ENCODE measurements at places on chromosomes 2 and 18.

DNA sequence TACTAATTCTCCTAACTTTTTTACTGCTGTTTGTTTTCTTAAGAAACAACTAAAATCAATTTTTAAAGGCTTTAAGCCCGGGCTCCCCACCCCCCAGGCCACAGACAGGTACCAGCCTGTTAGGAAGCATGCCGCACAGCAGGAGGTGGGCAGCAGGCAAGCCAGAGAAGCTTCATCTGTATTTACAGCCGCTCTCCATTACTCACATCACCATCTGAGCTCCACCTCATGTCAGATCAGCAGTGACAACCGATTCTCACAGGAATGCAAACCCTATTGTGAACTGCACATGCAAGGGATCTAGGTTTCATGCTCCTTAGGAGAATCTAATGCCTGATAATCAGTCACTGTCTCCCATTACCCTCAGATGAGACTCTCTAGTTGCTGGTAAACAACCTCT lies 517.0 kb downstream of the NRXN1 start:
- DNase-seq = no peak

GRCh38 chr2:188705191-188705590 lies 269.0 kb upstream of the COL3A1 start:
- DNase-seq = no peak

- DNase-seq = no peak
Observed at GRCh38 chr18:48342581-48342980, 66.6 kb downstream of the ZBTB7C start.

DNA sequence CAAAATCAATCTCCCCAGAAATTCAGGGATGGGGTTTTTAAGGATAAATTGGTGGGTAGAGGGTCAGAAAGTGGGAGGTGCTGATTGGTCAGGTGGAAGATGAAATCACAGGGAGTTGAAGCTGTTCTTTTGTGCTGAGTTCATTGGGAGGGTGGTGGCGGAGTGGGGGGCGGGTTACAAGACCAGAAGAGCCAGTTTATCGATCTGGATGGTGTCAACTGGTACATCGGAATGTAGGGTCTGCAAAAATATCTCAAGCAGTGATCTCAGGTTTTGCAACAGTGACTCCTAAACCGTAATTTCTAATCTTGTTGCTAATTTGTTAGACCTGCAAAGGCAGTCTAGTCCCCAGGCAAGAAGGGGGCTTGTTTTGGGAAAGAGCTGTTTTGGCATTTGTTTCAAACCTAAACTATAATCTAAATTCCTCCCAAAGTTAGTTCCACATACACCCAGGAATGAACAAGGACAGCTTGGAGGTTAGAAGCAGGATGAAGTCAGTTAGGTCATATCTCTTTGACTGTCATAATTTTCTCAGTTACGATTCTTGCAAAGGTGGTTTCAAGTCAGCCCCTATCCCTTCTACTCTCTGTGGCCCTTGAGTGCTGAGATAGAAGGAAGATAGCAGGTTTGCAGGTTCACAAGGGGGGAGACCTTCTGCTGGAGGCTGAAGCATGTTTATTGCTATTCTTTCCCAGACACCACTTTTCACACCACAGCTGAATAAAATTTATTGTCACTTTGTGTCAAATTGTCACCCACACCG lies 12.3 kb upstream of the CXXC1 start:
- DNase-seq = no peak

DNA sequence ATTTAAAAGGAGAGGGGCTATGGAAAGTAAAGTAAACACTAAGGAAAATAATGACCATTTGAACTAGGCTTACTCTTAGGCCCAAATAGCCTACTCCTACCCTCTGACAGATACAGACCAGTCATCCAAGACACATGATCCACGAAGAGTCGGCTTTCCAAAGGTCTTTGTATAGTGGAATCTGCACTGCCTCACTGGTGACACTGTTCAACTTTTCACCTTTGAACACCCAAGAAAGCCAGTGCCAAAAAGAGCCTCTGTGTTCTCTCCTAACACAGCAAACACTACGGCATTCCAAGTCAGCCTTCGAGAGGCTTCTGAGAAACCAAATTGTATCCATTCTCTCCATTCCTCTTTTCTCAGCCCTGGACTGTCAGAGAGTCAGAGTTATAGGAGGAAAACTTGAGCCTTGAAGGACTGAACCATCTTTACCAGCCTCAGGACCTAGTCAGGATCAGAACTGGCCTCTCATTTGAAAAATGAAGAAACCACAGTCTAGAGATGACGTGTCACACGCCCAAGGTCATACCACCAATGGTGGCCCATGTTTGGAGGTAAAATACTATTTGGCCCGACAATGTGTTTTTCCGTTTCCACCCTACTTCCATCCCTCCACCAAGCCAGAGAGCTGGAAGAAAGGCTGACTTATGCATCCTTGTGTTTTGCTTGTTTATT lies 267.4 kb upstream of the ACVR2A start:
- DNase-seq = no peak

GRCh38 chr18:76376668-76377358 lies 118.2 kb downstream of the ZNF516 start:
- DNase-seq = peak; percentile 25

DNA sequence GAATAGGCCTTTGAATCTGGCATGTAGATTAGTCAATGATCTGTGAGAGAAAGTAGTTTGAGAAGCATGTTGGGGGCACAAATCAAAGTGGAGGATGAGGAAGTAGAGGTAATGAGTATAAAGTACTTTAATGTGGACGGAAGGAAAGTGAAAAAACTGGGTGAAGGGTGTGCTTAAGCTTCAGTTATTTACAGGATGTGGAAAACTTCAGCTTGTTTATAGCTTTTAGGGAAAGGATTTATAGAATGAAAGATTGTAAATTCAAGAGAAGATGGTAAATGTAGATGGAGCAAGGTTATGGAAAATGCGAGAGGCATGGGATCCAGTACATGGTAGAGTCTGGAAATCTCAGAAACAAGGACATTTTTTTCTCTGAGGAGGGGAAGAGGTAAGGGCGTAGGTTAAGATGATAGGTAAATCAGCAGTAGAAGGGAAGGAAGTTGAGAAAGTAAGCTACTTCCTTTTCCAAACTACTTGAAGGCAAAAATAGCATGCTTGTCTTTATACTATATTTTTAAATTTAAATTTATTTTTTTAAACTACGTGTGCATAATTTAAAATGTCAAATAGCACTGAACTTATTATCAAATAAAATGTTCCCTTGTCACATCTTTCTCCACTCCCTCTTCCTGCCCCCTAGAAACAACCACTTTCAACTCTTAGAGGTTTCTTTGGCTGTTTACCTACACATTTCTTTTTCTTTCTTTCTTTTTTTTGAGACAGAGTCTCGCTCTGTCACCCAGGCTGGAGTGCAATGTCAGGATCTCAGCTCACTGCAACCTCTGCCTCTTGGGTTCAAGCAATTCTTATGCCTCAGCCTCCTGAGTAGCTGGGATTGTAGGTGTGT lies 8.5 kb downstream of the FAM117B start:
- DNase-seq = peak; percentile 59

DNA sequence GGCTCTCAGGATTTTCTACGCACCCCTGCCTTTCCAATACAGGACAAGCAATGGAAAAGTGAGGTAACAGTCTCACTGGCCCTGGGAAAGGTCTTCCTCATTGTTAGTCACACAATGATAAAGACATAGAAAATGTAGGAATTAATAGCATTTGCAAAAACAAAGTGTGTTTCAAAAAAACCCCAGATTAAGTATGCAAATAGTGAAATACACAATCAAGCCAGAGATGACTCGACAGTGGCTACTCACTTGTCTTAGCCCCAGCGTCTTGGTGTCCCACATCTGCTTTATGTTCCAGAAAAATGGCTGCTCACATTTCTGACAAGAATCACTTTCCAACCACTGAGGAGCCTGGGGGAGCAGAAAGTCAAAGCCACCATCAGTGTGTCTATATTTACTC lies 47.0 kb upstream of the AP1S3 start:
- DNase-seq = no peak

DNA sequence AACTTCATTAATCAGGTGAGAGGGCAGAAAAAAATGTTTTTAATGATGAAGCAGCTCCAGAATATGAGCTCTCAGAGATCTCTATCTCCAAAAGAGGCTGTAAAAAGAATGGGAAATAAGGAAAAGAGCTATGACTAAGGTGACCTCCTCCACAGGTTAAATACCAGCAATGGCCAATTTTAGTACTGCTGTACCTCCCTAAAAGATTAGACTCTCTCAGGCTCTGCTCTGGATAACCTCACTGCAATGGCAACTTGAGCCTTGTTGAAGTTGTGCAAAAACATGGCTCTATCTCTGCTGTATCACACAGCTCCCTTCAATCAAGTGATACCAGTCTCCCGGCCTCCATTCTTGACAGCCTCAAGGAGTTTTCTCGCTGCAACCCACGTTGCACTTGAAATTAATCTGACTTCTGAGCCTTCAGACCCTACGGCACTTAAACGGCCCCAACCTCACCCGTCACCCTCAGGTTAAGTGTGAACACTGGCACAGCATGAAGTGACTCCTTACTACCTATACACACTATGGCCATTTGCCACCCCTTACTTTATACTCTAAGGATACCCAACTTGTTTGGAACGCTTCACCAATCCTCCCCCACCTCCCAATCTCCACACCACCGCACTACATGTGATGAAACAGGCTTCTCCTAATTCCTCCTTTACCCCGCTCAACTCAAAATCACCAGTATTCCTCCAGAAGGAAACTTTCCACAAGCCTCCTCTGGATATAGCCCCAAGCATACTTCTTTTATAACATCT lies 36.3 kb downstream of the SMAD2 start:
- no peak for DNase-seq

- DNase-seq = no peak
Observed at GRCh38 chr2:218375212-218375611, 6.9 kb upstream of the SLC11A1 start.

DNA sequence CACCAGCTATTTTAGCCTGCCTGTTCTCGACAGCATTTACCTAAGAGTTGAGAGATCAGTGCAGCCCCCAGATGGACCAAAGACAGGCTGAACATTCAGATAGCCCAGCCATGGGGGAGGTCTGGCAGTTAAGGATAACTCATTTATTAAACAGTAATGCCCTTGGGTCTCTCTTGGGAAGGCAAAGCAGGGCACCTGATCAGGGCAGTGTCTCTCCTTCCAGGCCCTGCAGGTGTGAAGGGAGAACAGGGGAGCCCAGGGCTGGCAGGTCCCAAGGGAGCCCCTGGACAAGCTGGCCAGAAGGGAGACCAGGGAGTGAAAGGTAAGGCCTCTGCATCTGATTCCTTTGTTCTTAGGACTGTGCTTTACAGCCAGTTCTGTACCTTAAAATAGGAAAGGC lies 49.6 kb downstream of the MARCO start:
- no peak for DNase-seq

- DNase-seq = no peak
Observed at GRCh38 chr2:160223560-160223959, 23.5 kb upstream of the ITGB6 start.

DNA sequence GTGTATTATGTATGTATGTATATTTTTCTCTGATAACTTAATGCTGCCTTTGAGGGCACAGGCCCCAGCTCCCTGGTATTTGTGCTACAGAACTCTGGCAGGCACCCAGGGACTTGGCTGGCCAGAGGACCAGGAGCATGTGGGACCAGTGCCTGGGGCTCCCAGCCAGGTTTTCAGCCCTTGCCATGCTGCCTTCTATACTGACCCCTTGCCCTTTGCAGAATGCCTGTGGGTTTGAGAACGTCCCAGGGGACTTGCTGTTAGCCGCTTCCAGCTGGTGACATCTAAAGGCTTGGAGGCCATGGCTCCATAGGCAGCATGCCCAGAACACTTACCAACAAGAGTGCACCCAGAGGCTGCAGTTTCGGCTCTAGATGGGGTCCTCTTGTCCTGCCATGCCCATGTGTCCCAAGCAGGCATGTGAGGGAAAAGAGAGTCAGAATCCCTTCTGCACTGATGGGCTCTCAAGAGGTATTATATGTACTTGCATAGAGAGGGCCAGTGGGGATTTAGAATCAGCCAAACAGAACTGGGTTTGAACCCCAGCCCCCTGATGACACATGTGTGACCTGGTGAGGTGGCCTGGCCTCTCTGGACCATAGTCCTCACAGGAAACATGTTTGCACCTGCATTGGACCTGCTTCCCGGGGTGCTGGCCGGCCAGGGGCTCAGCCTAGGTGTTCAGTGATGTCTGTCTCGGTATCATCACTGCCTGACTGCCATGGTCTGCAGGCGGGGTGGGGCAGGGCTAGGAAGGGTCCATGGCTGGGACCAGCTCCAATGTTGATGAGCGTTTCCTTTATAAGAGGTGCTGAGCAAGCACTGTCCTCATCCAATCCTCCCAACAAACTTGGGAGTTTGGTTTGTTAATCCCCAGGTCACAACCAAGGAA lies 119.2 kb upstream of the FHL2 start:
- no peak for DNase-seq

DNA sequence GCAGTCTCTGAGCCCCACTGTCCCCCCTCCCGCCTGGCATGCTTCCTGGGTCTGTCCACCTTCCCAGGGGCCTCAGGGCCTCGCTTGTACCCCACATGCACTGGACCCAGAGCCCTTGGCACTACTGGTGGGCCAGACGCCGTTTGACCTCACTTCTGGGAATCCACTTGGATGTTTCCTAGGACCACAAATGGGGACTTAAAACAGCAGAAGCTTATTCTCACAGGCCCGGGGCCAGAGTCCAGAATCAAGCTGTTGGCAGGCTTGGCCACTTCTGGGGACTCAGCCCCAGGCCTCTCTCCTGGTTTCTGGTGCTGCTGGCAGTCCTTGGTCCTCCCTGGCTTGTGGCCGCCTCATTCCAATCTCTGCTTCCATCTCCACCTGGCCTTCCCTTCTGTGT lies 19.6 kb downstream of the ANO7 start:
- no peak for DNase-seq

DNA sequence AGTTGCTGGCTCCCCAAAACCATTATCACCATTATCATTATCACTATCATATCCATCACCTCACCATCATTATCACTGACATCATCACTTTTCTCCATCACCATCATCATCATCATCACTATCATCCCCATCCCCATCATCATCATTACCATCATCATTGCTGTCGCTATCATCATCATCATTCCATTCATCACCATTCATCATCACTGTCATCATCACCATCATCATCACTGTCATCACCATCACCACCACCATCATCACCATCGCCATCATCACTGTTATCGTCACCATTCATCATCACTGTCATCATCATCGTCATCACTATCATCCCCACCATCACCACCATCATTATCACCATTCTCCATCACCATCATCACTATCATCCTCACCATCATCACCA lies 9.0 kb downstream of the HPCAL1 start:
- DNase-seq = no peak

DNA sequence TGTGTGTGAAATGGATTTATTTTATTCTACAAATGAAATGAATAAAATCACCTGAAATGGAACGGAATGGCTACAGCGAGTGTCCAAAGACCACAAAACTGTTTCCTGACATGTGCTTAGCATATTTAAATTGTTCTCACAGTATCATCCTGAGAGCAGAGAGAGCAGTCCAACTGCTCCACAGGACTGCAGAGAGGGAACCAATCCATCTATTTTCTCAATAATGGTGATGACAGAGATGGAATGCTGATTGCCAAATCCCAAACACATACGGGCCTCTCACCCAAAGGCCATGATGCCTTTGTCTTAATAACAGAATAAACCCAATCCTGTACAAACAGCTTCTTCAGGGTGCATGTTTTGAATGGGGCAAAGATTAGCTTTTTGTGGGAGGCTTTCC lies 41.1 kb downstream of the STAT1 start:
- no peak for DNase-seq

GRCh38 chr2:71481111-71481510 lies 27.8 kb downstream of the DYSF start:
- no peak for DNase-seq

Measured in CD4-positive, alpha-beta T cell treated with Interleukin-4 for 1 hour (primary cell).